ENCODE measurements at places on chromosomes 3 and 15.

DNA sequence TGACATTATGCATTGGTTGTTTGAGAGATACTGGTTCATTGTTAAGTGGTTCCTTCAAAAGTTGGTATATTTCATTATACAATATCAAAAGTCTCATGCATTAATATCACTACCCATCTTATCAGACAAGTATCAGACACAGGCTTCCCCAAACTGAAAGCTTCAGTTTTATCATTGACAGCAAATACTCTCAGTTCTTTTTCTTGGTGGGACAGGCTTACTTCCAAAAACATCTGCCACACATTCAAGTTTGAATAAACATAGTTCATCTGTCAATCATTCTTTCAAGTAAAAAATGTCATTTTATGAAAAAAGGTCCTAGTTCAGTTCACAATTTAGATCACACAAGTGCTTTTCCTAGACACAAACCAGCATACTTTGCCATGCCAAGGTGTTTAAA, 280.0 kb upstream of the TRIM42 start:
- no peak for DNase-seq

- DNase-seq = no peak
Observed at GRCh38 chr3:183061391-183062172, 37.7 kb downstream of the MCCC1 start.

GRCh38 chr15:98609144-98609852, 39.0 kb upstream of the IGF1R start:
- DNase-seq = no peak

GRCh38 chr15:65333856-65334255, 29.4 kb downstream of the RNU5B-1 start:
- no peak for DNase-seq

- no peak for DNase-seq
Observed at GRCh38 chr15:40927873-40928806, 1.0 kb upstream of the DLL4 start.

DNA sequence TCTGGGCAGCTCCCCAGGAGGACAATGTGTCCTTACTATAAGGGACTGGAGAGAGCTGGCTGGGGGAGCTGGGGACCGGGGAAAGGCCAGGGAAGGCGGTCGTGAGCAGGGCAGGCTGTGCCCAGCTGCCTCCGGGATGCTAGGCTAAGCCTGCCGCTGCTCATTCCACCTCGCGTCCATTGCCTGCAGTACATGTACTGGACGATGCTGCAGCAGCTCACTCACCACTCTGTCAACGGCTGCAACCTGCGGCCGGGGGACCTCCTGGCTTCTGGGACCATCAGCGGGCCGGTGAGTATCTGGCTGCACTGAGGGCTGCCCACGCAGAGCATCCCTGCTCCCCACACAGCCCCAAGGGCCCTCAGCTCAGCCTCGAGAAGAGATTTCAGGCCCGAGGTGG, 27.1 kb downstream of the FAH start:
- DNase-seq = no peak

GRCh38 chr3:10459954-10460754, 45.2 kb downstream of the ATP2B2 start:
- DNase-seq = peak; percentile 23

All from suppressor macrophage treated with lipopolysaccharide for 1 hour (primary cell).